ENCODE measurements at places on chromosomes 3 and 15.

- DNase-seq, result no peak
Observed at GRCh38 chr3:72657666-72658065, 190.6 kb downstream of the SHQ1 start.

GRCh38 chr3:98765721-98766120 lies 2.6 kb downstream of the ST3GAL6 start:
- DNase-seq, result no peak

GRCh38 chr3:74445541-74445940 lies 168.9 kb downstream of the CNTN3 start:
- DNase-seq, result peak; percentile 26

DNA sequence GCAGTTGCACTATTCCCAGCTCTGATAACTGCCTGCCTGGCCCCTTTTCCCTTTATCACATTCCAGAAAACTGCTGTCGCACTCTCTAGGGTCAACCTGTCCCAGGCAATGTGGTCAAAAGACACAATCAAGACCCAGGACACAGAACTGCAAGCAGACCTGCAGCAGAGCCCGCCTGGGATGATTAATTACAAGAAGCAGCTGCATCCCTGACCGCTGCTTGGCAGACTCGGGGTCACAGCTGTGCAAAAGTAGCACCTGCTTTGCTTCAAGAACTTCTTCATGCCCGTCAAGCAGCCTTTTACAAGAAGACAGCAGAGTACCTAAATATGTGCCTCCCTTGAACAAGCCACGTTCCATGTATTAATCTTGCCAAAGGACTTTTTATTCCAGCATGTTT lies 120.0 kb upstream of the ST8SIA2 start:
- no peak for DNase-seq

- no peak for DNase-seq
Observed at GRCh38 chr3:12906141-12906915, 65.0 kb upstream of the RPL32 start.

DNA sequence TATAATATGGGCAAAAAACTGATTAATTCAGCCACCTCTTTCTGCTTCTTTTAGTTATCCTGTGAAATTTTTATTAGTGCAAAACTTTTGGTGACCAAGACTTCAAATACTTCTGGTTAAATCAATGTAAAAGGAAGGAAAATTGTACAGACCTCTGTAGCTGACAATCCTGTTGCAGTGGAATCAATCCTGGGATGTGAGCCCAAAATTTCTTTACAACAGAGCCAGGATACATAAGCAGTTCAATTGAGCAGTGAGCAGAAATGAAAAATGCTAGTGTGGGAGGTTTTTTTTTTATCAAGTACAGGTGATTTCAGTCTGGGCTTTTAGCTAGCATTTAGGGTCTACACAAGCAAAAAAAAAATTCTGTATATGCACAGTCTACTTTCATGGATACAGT lies 398.0 kb downstream of the OTOL1 start:
- no peak for DNase-seq

DNA sequence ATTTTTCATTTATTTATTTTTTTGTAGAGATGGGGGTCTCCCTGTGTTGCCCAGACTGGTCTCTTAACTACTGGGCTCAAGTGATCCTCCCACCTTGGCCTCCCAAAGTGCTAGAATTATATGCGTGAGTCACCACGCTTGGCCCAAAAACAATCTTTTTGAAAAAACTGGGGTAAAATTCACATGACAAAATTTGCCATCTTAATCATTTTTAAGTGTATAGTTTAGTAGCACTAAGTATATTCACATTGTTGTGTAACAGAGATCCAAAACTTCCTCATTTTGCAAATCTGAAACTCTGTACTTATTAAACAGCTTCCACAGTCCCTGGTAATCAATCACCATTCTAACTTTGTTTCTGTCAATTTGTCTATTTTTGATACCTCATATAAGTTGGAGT lies 5.2 kb downstream of the SNX1 start:
- no peak for DNase-seq

Measured in fibroblast of skin of right biceps (primary cell).